DMS79 treated with DMSO at 0.1 percent for 48 hours (cell line): ENCODE measurements at places on chromosomes 1 and 21.
A peak's percentile ranks its signal among the peaks of the same experiment; 100 is the strongest.

- DNase-seq = peak; percentile 95
These were observed 87.2 kb downstream of the MRPL37 start for GRCh38 chr1:54287176-54287650.

- DNase-seq = no peak
These were observed 397.2 kb downstream of the DUSP10 start for GRCh38 chr1:221344693-221345092.

DNA sequence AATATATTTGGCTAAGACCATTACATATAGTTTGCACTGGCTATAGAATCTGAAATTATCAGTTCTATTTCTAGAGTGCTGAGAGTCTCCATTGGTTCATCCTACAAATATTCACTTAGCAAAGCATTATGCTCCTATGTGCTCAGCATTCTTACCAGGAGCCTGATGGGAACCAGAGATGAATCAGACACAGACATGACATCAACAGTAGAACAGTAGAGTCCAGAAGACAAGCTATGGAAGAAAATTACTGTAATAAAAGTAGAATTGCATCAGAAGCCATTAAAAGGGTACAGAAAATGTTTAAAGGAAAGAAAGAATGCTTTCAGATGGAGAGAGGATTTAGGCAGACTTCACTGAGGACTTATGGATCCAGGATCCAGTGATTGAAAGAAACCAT, 271.7 kb upstream of the SNX7 start:
- DNase-seq = no peak

GRCh38 chr1:28437924-28438699, 67.7 kb upstream of the RCC1 start:
- no peak for DNase-seq

DNA sequence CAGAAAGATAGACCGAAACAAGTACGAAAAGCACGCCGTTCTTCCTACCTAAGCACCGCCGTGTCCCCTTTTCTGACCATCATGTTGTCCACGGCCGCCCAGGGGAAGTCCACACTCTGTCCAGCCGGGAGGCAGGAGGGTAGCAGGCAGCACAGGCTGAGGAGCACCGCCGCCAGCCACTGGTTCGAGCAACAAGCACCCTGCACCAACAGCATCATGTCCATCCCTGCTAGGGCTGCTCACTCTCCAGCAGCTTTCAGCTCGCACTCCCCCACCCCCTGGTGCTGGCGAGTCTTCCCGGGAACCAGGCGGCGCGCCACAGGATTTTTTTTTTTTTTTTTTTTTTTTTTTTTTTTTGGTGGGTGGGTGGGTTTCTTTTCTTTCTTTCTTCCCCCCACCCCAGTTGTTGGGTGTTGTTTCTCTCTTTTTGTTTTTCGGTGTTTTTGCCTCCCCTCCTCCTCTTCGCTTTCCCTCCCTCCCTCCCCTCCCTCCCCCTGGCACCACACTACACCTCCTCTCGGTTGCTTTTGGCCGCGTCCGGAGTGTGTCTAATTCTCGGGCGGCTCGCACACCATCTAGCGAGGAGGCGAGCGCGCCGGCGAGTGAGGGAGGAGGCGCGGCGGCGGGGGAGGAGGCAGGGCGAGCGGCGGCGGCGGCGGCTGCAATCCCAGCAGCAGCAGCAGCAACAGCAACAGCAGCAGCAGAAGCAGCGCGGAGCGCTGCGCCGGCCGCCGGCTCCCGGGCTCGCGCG, at the start of gene NEGR1:
NEGR1 (minus strand) TSS at position 269 of the 751 bp plus-strand sequence.
- peak; percentile 93 for DNase-seq

DNA sequence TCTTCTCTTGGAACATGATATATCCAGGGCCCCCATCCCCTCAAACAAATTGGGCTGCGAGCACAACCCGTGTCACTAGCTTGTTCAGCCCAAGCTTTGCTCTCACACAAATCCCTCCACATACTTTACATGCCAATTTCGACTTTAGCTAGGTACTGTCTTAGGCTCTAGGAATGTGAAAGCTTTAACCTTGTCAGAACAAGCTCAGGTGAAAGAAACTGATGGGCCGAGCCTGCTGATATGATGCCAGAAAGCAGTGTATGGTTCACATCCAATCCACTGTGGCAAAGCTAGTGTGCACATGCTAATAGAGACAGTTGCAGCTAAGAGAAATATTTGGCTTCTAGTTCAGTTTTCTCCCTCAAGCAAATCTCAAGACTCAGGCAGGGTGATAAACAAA, 79.5 kb downstream of the TNFSF18 start:
- no peak for DNase-seq

- DNase-seq = no peak
These were observed 1.8 kb downstream of the BCAN start for GRCh38 chr1:156643778-156644092.

DNA sequence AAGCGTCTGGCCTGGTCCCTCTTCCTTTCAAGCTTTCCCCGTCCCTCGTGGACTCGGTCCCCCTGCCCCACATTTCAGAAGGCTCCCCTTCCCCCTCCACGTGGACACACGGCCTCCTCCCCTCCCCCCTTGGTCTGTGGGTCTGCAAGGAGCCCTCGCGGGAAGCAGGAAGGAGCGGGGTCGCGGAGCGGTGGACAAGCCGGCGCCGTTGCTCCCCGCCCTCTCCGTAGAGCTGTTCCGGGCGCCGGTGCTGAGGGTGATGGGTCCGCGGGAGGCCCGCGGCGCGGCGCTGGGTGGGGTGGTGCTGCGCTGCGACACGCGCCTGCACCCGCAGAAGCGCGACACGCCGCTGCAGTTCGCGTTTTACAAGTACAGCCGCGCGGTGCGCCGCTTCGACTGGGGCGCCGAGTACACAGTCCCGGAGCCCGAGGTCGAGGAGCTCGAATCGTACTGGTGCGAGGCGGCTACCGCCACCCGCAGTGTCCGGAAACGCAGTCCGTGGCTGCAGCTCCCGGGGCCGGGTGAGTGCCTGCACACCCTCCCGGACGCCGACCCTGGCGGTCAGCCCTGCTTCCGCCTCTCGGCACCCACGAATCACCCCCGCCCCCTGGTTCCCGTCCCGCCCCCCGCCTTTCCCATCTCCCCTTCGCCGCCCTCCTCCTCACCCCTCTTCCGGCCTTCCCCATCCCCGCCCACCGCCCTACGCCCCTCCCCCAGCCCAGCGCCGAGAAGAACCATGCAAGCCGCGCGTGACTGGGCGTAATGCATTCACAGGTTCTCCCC, 5.3 kb downstream of the FCRLB start:
- peak; percentile 33 for DNase-seq

DNA sequence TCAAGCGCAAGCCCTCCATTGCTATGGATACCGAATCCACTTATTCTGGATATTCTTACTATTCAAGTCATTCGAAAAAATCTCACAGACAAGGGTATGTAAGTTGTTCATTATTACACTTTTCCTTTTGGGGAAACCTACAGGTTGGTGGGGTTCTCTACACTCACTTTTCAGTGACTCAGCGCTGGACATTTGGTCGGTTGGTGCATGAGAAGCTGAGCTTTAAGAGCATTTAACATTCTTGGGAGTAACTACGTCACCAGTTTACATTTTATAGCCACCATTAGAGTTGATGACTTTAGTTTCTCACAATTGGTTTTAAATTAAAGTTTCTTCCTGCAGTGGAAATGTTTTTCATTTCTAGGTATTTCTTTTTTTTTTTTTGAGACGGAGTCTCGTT, 9.6 kb downstream of the VANGL1 start:
- DNase-seq = no peak

GRCh38 chr1:24878775-24879742, 51.0 kb downstream of the RUNX3 start:
- DNase-seq = no peak

DNA sequence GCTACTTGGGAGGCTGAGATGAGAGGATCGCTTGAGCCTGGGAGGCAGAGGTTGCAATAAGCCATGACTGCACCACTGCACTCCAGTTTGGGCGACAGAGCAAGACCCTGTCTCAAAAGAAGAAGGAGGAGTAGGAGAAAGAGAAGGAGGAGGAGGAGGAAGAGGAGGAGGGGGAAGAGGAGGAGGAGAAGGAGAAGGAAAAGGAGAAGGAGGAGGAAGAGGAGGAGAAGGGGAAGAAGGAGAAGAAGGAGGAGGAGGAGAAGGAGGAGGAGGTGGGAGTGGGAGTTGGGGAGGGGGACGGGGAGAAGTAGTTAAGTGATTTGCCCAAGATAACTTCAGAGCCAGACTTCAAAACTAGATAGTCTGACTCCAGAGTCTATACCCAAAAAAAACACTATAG, 55.5 kb upstream of the FOXD3 start:
- DNase-seq = no peak

GRCh38 chr21:27021046-27021445, 54.2 kb upstream of the ADAMTS5 start:
- DNase-seq = no peak

- DNase-seq = no peak
These were observed 114.3 kb upstream of the GRIK3 start for GRCh38 chr1:37148663-37149062.
